Substantia nigra (tissue), 51 donors: ENCODE measurements at places on chromosomes 7 and 10.

DNA sequence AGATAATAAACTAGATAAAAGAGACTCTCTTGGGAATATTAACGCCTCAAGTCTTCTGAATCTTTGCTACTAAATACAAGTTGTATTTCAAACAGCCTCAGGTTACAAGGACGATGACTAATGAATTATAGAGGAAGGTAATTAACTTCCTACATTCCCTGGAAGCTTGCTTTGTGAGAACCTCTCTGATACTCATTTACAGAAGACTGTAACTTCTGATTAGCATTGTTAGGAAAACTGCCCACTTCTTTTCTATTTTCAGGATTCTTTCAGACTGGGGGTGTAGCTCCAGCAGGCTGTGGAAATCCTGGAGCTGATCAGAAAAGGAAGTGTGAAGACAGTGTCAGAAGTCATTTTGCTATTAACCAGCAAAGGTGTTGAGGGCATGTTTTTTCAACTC, 316.7 kb upstream of the NPSR1 start:
- no peak for DNase-seq

- no peak for DNase-seq
Measured at GRCh38 chr7:140726281-140726680, 29.8 kb downstream of the NDUFB2 start.

DNA sequence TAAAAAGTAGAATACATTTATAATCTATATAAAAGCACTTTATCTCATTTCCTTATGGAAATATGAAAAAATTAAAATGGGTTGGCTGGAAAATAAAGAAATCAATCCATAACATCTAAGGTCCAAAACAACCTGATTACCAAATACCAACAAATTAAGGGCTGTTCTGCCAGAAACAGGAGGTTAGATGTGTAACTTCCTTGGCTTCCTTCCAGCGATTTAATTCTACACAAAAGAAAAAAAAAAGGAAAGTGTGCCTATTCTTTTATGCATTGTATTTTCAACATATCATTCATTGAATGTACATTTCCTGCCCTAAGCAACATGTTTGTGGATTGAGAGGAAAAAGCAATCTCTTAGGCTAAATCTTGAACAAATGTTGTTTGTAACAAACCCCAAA, 36.2 kb upstream of the USP6NL start:
- DNase-seq, result no peak

GRCh38 chr10:48454302-48455054, 148.0 kb downstream of the MAPK8 start:
- no peak for DNase-seq

- DNase-seq, result no peak
Measured at GRCh38 chr7:26646336-26647048, 217.9 kb downstream of the SKAP2 start.

- DNase-seq, result no peak
Measured at GRCh38 chr7:27969346-27969745, 211.2 kb downstream of the JAZF1 start.

GRCh38 chr10:100976906-100977305, 7.6 kb downstream of the SEMA4G start:
- DNase-seq, result no peak

DNA sequence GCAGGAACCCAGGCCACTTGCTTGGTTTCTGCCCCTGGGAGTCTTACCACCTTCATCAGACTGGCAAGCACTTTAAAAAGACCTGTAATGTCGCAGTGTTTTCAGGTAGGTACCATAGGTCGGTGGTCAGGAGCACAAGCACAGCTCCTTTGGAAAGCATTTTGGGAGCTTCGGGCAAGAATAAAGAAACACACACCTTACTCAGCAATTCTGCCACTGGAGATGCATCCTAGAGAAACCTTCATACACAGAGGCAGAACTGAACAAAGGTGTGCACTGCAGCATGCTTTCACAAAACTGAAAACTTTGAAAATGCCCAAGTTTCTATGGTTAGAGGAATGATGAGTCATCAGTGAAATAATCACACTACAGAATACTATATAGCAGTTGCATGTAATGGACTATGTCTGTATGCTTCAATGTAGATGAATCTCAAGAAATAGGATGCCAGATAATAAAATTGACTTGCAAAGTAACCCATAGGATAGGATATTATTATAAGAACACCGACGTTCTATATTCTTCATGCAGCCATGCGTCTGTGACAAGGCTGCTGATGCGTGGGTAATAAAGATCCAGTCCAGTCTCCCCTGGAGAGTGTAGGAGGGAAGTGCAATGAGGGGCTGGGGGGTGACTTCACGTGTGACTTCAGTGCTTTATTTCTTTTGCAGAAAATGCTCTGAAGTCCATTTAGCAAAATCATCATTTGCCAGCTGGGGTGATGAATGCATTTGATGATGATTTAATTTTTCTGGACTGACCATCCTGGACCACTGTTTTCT, 309.5 kb downstream of the WDR37 start:
- no peak for DNase-seq

GRCh38 chr7:108525327-108525984, 479 bp downstream of the PNPLA8 start:
- DNase-seq, result no peak

- DNase-seq, result no peak
Measured at GRCh38 chr7:117777335-117778142, 95.7 kb downstream of the CTTNBP2 start.

- DNase-seq, result no peak
Measured at GRCh38 chr10:94036766-94037033, 43.0 kb downstream of the PLCE1 start.

- DNase-seq, result no peak
Measured at GRCh38 chr7:107874605-107875446, 16.2 kb upstream of the DLD start.

GRCh38 chr7:108618056-108618455, 48.4 kb downstream of the DNAJB9 start:
- no peak for DNase-seq

- no peak for DNase-seq
Measured at GRCh38 chr7:43621729-43622448, 39.0 kb downstream of the STK17A start.

DNA sequence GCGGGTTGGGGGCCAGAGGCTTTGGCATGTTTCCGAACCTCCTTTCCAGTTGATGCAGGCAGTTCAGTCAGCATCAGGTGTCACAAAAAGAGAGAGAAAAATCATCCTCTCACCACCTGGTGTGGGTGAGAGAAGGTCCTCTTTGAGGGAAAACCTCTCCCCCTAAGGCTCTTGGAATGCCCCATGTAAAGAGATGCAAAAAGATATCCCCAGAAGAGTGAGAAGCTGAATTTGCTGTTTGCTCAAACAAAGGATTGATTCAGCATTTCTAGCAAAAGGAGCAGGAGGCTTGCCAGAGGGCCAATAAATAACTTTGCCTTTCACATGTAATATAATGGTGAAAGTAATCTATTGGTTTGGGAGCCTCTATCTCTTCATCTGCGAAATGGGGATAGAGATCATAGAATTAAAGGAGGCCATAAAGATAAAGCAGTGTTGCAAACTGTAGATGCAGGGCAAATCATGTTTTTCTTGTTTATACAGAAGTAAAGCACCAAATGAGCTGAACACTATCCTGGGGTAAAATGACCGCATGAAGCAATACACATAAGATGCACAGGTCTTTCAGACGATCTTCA, 425.9 kb downstream of the LRMDA start:
- DNase-seq, result no peak

DNA sequence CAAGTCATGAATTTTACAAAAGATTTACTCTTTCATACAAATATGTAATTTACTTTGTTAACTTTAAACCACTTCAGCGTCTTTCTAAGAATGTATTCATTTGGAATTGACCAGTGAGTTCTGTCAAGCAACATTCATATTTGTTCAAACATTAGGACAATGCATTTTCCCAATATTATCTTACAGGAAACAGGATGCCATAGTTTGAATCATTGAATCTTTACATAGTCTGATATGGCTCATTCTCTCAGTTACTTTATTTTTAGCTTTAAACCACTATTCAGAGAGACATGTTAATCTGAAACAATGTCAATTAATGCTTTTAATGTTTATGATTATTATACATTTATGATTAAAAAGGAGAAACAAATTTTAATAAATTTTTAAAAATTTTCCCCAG, 21.1 kb upstream of the MEOX2 start:
- DNase-seq, result no peak

GRCh38 chr7:91228327-91228726, 35.9 kb upstream of the FZD1 start:
- no peak for DNase-seq

DNA sequence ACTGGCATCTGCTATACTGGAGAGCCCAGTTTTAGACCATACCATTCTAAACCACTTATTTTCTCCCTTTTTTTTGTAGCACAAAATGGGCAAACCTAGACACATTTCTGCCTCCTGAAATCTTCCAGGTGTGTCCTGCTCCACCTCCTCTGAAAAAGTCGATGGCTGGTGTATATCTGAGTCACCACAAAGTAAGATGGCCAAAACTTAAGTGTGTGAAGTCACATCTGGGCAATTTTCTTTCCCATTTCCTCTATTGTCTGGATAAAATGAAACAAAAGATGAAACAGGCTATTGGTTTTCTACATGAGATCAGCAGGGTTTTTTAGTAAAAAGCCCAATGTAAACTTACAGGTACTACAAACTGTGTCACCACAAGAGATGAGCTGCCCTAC, 65.5 kb downstream of the OSBPL3 start:
- DNase-seq, result no peak

- no peak for DNase-seq
Measured at GRCh38 chr7:36191292-36191920, 38.4 kb downstream of the EEPD1 start.

DNA sequence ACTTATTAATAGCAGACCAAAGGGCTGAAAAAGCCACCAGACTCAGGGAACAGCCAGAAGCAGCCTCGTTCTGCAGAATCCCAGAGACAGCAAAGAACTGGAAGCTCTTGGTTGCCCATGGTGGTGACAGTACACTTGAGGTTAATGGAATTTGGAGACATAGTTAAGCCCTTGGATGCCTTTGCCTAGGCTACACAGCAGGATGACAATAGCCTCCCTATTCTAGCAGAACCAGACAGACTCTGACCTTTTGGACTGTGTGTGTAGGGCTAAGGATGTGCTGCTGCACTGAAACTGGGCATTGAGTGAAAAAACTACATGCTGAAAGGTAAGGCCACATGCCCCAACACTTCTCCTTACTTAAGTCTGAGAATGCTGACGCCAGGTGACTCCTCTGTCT, 22.7 kb downstream of the OTUD1 start:
- no peak for DNase-seq

- no peak for DNase-seq
Measured at GRCh38 chr10:99595770-99596465, 24.3 kb downstream of the SLC25A28 start.

DNA sequence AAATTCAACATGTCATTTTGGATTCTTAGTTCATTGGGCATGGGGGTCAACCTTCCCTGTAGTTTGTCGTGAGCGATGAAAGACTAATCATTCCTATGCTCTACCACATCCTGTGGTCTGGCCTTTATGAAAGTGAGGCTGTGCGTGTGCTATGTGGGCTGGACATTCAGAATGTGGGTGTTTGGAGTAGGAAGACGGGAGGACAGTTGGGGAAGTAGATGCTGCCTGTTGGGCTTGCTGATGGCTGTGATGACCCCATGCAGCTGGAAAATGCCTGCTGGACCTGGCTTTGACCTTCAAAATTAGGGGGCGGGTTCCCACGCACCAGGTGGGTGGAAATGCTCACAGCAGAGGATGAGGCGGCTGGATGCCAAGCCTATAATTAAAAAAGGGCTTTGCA, 90.9 kb upstream of the MKI67 start:
- DNase-seq, result no peak

DNA sequence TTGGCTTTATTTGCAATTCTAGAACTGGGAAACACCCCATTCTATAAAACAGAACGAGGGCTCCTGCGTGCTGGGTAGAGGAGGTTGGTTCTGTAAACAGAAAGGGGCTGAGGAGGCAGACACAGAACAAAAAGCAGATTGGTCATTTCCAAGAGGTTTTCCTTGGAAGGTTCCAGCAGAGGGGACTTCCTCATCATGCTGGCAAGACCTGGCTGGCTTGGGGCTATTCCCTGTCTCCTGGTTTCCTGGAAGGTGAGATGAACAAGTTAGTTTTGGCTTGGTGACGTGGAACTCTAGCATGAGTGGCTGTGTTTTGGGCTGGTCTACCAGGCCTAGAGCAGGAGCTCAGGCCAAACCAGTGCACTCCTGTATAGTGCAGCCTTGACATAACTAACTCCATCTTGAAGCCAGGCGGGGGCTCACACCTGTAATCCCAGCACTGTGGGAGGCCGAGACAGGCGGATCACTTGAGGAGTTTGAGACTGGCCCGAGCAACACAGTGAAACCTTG, 26.1 kb upstream of the DNAJB6 start:
- DNase-seq, result no peak

GRCh38 chr10:69481305-69481704, 30.0 kb downstream of the TSPAN15 start:
- DNase-seq, result no peak

DNA sequence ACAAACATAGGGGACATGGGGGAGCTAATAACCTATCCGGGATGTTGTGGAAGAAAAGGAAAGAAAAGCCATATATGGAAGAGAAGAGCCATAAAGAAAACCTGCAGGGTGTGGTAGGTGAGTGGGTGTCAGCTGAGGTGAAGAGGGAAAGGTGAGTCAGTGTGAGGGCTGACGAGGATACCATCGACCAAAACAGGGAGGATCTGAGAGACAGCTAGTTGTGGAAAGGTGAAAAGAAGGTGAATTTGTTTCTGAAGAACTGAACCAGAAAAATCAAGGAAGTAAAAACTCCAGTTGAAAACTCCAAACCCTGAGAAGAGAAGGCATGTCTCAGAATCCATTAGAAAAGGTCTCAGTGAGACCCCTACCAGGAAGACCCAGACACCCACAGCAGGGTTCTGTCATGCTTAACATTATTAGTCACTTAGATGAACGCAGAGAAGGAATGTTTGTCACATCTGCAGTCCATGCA, 4.1 kb downstream of the BLNK start:
- DNase-seq, result no peak

DNA sequence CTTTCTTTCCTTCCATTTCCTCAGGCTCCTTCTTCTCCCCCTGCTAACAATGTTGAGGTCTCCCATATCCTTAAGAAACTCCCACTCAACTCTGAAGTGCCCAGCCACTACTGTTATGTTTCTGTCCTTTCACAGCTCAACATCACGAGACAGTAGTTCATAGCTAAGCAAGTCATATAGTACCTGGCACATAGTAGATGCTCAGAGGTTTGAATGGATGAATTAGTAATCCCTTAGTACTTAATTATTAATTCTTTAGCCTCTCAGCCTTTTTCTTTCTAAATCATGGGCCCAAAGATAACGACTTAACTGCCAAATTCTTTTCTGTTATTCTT, 22.6 kb downstream of the CSGALNACT2 start:
- no peak for DNase-seq

- no peak for DNase-seq
Measured at GRCh38 chr10:47261556-47261955, 38.4 kb upstream of the GDF10 start.

- no peak for DNase-seq
Measured at GRCh38 chr10:130737621-130738020, 573.9 kb downstream of the TCERG1L start.

GRCh38 chr7:149348758-149349369, 86.9 kb downstream of the ZNF783 start:
- no peak for DNase-seq

DNA sequence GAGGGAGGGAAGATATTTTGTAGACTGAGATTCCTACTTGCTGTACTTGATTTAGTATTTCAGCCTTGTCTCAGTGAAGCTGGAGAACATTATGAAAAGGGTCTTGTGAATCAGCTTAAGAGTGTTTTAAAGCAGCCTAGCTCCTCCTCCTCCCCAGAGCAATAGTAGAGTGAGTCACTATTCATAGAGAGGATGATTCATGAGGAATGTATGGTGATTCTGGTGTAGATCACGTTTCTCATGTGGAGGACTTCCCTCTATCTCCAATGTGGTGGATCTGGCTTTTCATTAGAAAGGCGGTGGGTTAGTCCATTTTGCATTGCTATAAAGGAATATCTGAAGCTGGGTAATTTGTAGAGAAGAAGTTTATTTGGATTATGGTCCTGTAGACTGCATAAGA, 340.1 kb upstream of the CHRM2 start:
- no peak for DNase-seq
